Right cardiac atrium (tissue), 5 donors: ENCODE measurements at places on chromosomes 4 and X. TPM values are rescaled to one million over a fixed set of nuclear protein-coding genes. Genes with fewer than 3 reads are reported as not detected.

DNA sequence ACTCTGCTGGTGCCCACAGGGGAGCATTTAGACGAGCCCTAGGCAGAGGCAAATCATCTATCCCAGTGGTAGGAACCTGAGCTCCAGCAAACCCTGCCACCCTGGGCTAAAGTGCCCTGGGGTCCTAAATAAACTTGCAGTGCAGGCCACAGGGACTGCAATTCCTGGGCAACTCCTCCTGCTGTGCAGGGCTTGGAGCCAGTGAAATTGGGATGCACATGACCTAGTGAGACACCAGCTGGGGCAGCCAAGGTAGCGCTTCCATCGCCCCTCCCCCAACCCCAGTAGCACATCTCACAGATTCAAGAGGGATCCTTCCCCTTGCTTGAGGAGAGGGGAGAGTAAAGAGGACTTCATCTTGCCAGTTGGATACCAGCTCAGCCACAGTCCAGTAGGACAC lies 44.1 kb downstream of the CHRNA9 start:
- DNase-seq = no peak

DNA sequence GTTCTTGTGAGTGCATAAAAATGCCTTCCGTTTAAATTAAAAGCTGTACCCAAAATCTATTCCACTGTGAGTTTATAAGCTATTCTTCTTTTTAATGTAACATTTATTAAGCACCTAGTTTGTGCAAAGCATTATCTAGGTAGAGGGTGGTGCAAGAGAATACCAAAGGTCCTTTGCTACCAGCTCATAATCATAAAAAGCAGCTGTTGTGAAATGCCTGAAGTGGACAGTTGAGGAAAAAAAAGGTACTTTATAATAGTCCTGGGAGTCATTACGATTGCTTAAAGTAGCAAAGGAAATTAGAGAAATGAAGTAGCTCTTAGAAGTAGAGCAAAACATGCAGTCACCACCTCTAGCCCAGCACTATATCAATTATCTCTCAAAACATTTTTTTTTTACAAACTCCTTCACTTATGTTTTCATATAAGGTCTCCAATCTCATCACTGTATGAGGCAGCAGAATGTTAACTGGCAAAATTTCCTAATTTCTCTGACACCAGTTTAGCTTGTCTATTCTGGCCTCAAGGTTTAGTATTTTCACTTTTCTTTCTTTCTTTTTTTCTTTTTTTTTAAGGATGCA lies 2.1 kb downstream of the MBNL3 start:
- no peak for DNase-seq

GRCh38 chrX:121172703-121173102 lies 125.3 kb downstream of the GLUD2 start:
- no peak for DNase-seq

Gene CABS1
- not detected for total RNA-seq

Gene FGF16
- total RNA-seq = not detected

Gene XKRX
- not detected for total RNA-seq

Gene FHIP1A
- total RNA-seq = 16.0 TPM

Gene F9
- not detected for total RNA-seq
